ENCODE measurements at places on chromosomes 12 and 14. TPM values are rescaled to one million over a fixed set of nuclear protein-coding genes. Genes with fewer than 3 reads are reported as not detected.

TMPO gene
- 36.1 TPM for total RNA-seq

SRRM4 gene
- total RNA-seq = not detected

TTC7B gene
- 9.2 TPM for total RNA-seq

CISTR gene
- total RNA-seq = not detected

DNA sequence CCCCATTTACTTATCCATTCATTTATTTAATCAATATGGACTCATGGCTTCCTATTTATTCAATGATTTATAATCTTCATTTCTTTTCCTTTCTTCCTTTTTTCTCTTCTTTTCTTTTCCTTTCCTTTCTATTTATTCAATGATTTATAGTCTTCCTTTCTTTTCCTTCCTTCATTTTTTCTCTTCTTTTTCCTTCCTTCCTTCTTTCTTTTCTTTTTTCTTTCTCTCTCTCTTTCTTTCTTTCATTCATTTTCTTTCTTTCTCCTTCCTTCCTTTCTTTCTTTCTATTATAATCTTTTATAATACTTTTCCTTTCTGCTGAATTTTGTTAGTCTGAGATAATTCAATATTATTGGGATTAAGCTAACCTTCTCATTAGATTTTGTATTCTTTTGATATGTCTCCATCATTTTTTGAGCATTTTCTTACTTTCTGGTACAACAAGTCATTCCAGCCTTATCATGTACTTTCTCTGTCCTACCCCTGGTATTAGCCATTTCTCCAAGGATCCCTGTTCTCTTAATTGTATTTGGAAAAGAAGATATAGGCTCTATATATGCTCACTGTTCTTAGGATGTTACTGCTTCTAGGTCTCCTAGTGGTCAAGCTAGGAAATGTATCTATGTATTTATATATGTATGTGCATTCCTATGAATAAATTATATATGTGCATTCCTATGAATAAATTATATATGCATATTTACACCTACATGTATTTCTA, 12.1 kb downstream of the LACRT start:
- no peak for DNase-seq

DNA sequence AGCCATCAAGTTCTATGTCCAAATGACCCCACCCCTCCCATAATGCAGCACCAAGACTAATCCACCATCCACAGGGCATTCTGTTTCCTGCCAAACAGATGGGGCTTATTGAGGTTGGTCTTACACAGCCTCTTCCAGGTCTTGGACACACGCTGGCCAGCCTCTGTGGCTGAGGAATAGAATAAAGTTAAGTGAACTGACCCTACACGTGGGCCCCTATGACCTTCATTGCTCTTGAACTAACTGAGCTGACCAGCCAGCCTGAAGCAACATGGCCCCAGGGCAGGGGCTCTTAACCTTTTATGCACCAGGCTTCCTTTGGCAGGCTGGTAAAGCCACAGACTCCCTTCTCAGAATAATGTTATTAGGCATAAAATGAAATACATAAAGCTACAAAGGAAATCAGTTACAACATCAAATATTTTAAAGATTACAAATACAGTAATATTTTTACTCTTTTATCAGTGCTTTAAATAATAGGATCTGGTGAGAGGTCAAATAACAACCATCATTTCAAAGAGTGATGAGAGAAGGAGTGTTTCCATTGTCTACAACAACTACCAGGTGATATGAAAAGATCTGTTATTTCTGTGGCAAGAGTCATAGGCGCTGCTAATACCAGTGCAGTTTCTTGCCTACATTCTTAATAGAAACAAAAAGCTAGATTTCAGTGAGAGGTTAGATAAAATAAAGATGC, 192.9 kb upstream of the NUDT4 start:
- DNase-seq = no peak

- peak; percentile 88 for DNase-seq
Measured at GRCh38 chr12:52036587-52037171, 14.6 kb upstream of the NR4A1 start.

- no peak for DNase-seq
Measured at GRCh38 chr12:97642911-97643310, 180.3 kb downstream of the RMST start.

DNA sequence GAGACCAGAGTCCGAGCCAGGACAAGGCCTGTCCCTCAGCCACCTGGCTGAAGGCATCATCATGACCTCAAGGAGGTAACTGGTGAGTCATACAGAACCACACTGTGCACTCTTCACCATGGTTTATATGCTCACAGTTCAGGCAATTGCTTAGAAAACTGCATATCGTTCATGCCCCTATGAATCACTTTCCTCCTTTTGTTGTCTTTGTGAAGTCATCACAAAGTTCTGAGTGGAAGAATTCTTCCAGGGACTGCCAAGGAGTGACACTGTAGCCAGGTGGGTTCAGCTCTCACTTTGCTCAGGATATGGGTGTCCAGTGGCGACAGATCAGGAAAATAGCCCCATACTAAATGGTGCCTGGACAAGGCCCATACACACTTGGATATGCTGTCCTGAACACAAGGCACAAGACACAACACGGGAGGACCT, 92.5 kb downstream of the DPF3 start:
- peak; percentile 12 for DNase-seq

DNA sequence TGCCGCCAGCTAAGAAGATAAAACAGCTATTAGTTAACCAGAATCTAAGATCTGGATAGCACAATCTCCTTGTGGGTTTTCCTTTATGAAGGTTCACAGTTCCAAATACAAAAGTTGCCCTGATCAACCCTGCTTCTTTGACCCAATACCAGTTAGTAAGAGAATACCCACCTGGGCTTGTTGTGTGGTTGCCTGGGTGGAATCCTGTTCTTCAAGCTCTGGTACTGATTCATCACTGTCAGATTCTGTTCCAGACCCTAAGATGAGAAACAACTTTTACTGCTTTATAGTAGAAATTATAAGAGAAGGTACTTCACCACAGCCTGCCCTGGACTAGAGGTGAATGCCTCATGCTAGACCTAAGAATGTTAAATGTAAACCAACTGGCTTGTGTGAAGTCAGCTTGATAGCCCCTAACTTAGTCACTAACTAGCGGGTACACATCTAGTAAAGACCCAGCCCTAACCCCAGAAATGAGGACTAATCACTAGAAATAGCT, 10.6 kb downstream of the NACA start:
- DNase-seq = no peak

- peak; percentile 71 for DNase-seq
Measured at GRCh38 chr12:85866986-85867776, 6.9 kb upstream of the NTS start.
